ENCODE measurements at places on chromosomes 2 and 18.

DNA sequence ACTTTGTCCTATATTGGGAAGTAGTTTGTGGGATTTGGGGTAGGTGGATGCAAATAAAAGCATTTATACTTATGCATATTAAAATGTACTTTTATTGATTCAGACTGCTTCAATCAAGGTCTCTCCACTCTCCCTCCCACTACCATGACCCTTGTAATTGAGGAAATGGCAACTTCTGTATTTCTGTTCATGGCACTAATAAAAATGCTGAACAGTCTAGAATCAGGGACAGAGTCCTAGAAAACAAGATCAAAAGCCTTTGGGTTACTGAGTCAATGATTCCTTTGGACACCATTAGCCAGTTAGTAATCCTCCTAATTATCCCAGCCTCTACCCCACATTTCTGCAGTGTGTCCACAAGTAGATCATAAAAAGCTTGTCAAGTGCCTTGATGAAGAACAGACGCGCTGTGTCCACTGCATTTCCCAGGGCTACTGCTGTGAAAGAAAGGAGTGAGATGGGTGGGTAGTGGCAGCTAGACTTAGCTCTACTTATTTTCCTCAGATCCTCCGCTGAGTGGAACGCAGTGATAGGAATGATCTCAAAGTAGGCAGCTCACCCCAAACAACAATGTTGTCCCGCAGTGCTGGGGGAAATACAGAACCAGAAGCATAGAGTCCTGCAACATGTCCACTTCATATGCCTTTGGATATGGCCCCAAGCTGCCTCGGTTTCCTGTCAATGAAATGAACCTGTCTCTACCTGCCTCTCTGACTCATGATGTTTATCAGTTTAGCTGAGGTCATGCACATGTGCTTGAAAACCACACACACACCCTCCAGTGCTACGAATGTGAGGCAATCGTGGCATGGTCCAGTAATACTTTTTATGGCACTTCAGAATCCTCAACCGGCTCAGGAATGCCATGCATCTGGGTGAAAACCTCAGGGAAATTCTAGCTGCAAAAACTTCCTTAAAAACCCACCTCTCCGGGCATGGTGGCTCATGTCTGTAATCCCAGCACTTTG, 115.5 kb downstream of the COL6A3 start:
- DNase-seq = no peak

DNA sequence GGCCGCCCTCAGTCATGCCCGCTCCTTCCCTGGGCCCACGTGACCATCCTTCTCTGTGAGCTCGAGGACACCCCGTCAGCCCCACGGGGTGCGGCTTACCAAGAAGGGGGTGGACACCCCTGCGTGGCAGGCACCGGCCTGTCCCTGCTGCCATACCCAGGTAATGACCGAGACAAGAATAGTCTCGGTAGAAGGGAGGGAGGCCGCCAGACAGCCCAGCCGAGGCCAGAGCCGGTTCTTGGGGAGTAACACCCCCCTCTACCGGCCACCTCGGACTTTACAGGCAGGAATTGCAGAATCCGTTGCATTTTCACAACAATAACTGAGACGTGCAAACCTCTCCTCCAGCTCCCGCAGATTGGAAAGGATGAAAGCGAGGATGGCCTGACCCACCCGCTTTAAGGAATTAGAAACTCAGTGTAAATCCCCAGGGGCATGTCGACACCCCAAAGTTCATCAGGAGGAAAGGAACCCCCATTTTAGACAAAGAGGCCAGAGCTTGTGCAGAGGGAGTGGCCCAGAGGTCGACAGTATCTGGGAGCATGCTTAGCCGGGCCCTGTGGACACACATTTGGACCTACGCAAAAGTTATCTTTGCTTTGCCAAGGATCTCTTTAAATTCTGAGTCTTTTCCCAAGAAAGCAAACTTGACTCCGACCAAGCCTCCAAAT, 60.1 kb upstream of the GLI2 start:
- no peak for DNase-seq

GRCh38 chr18:76260941-76261472, 234.0 kb downstream of the ZNF516 start:
- no peak for DNase-seq

- DNase-seq = no peak
These were observed 63.2 kb downstream of the CCBE1 start for GRCh38 chr18:59633961-59634485.

DNA sequence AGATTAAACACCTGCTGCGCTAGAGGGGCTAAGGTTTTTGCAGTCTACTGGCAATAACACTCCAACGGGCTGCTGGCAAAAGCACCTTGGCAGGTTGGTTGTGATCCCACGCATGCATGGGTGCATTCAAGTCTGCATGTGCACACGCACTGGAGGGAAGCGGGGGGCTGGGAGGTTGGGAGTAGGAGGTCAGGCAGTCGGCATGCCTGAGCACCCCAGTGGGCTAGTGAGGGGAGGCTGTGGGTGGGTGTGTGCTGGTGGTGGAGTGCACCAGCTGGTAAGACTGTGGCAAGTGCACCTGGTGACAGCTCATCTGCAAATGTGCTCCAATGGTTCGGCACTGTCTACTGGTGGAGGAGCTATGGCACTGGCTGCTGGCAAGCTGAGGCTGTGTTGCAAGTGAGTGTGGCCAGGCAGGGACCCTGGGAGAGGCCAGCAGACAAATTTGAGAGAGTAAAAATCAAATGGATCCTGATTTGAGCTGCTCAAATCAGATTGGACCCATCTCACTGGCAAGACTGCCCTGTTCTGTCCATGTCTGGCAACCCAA, 460.6 kb upstream of the DSEL start:
- DNase-seq = no peak

DNA sequence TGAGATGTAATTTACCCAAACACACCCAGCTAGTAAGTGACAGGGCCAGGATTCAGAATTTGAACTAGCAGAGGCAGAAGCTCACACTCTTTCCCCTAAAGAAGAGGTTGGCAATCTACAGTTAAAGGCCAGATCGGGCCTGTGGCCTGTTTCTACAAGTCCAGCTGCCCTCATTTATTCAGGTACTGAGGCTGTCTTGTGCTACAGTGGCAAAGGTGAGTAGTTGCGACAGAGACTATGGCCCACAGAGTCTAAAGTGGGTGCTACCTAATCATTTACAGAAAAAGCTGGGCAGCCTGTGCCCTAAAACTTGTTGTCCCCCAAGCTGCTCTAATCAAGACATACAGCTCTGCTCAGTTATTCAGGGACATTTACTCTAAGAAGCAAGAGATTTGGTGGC, 86.8 kb downstream of the RTN4 start:
- DNase-seq = no peak

DNA sequence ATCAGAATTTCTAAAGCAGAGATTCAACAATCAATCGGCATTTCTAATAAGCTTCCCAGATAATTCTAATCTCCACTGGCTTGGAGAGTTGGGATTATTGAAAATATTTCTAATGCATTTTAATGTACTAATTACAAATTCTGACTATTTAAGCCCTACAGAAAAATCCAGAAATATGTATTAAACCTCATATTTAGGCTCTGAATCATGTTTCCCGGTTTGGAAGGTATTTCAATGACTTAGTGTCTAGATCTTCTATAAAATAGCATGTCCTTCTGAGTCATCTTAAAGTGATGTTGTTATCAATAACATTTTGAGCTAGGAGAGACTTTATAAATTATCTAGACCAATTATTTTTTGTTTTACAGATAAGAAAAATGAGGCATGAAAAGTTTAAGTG, 258.8 kb upstream of the NRXN1 start:
- DNase-seq = no peak

- DNase-seq = no peak
These were observed 35.4 kb downstream of the B4GALT6 start for GRCh38 chr18:31648966-31649429.

- no peak for DNase-seq
These were observed 151.1 kb downstream of the GALNT1 start for GRCh38 chr18:35732636-35733035.

DNA sequence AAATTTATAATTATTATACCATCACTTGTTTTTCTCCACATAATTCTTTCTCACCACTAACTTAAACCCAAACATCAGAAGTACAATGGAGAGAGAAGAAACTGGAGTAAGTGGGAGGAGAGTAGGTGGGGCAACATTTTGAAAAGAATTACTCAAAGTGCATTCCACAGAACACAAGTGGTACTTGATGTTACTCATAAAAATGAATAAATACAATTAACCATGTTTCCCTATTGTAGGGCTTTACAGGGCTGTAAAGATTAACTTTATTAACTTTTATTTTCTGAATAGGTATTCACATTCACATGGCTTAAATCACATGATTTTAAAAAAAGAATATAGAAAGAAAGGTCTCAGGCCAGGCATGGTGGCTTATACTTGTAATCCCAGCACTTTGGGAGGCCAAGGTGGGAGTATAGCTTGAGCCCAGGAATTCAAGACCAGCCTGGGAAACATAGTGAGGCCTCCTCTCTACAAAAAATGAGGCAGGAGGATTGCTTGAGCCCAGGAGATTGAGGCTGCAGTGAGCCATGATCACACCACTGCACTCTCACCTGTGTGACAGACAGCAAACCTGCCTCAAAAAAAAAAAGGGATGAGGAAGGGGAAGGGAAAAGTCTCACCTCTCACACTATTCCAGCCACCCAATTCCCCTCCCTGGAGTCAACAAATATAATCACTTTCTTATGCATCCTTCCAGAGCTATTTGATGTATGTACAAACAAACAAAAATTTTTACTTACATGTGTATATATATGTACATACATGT, 47.1 kb downstream of the KCNG3 start:
- DNase-seq = no peak

GRCh38 chr18:55695091-55695490, 107.1 kb upstream of the TCF4 start:
- DNase-seq = no peak

DNA sequence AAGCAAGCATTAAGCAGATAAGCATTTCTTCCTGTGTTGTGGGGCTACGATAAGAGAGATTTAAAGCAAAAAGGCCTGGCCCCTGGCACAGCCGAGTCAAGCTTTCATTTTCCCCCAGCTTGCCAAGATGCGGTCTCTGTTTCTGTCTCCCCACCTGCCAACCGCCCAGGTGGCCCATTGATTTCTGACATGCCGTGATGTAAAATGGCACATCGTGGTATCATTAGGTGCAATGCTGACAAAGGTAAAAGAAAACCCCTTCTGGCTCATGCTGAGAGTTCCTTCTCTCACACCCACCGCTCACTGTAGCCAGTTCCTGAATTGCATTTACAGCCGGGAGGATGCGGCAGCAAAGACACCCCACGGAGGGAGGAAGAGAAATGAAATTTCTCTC, 62.8 kb downstream of the BOD1L2 start:
- no peak for DNase-seq

DNA sequence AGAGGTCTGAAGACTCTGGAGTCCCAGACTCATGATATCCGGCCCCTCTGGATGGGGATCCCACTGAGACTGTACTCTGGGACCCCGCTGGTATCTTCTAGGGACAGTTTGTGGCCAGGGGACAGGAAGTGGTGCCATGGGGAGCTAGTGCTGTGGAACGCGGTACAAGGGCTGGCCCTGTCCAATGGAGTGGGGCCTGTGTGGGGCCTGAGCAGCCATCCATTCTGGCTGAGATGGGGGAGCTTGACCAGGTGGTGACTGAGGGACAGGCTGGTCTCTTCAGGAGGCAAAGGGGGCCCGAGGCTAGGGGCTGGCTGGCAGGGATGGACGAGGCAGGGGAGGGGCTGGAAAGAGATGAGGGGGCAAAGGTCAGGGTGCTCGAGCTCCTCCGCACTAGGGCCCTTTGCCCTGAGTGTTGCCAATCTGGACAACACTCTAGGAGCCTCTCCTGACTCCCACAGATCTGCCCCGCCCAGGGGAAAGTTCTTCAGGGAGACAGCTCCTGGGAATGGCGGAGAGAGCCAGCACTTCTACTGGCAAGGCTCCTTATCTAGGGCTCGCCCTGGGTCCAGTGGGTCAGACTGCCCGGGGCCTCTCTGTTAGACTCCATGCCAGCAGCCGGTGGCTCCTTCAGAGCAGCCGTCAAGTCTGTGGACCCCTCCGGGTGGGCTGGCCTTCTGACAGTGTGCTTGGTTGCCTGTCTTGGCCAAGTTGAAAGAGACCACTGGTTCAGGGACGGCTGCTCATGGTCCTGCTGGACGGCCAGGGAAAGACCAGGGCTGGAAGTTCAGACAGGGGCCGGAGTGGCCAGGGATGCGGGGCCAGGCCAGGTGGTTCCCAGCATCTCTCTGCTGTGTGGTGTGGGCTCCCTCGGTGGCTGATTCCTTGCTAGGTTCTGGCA, 12.3 kb downstream of the MALL start:
- no peak for DNase-seq

GRCh38 chr2:13106302-13106701, 389.6 kb downstream of the TRIB2 start:
- DNase-seq = no peak

DNA sequence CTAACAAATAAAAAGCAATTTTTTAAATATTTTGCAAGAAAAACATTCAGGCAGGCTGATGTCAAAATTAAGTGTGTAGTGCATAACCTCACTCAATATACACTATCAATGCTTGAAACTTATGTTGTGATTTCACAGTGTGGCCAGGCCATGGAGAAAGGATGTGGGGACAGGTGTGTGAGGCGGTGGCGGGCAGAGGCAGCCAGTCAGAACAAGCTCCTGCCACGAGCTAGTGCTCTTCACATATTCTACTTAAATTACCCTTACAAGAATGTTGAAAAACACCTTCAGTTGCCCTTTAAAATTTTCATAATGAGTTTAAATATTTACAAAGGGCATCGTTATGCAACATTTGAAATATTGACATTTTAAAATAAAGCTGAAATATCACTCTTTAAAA, 43.2 kb downstream of the CYB5A start:
- no peak for DNase-seq

- DNase-seq = no peak
These were observed 30.4 kb upstream of the KLHL29 start for GRCh38 chr2:23354554-23354953.

GRCh38 chr2:149175956-149176355, 137.5 kb downstream of the LYPD6B start:
- no peak for DNase-seq

Measured in NCI-H1417 treated with DMSO at 0.1 percent for 48 hours (cell line).